Stimulated activated effector memory CD8-positive, alpha-beta T cell treated with anti-CD3 and anti-CD28 coated beads, Interleukin-12 subunit alpha, Interleukin-12 subunit beta, amount 100 ng/mL, for 72 hours (primary cell): ENCODE measurements at places on chromosomes 7 and 10.
A peak's percentile ranks its signal among the peaks of the same experiment; 100 is the strongest.

GRCh38 chr7:38796626-38797501 is 112.1 kb downstream of the VPS41 start:
- peak; percentile 10 for DNase-seq

- no peak for DNase-seq
Measured at GRCh38 chr7:119175911-119176627, 951.6 kb downstream of the ANKRD7 start.

DNA sequence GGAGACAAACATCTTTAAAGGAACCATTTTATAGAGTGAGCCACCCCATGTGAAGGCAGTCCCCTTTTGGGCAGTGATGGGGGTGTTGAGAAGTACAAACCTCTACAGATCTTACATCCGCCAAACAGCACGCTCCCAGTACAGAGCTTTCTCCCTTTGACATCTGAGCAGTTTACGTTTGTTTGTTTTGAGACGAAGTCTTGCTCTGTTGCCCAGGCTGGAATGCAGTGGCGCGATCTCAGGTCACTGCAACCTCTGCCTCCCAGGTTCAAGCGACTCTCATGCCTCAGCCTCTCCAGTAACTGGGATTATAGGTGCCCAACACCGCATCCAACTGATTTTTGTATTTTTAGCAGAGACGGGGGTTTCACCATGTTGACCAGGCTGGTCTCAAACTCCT is 128.9 kb downstream of the CCDC3 start:
- no peak for DNase-seq

DNA sequence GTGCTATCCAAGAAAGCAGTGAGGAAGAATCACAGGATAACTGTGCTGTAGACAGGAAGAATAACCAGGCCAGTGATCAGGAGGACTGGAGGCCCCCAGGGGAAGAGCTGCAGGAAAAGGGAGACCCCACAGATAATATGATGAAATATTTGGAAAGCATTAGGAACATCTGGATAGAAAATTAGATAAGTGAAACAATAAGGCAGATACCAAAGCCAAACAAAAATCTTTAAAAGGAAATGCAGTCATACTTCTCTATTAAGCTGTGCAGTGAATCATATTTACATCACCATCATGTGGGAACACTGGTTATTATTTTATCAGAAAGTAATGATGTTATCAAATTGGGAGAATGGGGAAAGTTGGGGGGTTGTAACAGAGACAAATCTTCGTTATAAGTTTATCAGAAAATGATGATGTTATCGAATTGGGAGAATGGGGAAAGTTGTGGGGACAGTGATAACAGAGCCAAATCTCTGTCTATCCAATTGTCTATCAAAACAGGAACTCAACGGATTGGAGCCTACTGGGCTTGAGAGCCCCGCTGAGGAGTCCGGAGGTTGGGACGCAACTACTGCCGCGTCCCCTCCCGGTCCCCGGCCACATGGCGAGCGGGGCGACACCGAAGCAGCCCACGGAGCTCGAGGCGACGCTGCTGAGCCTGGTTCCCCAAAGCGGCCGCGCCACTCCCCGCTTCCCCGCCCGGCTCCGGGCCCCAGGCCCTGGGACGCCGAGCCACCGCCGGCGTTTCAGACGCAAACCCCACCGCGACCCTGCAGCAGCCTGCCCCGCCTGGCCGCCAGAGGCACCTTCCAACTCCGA is 14.0 kb upstream of the RALA start:
- DNase-seq: no peak

- DNase-seq: no peak
Measured at GRCh38 chr10:118977835-118978234, 51.7 kb upstream of the NANOS1 start.

GRCh38 chr10:123139521-123140163 is 3.9 kb downstream of the HMX3 start:
- DNase-seq: no peak

- no peak for DNase-seq
Measured at GRCh38 chr10:96406091-96406490, 47.3 kb upstream of the OPALIN start.

GRCh38 chr10:24513155-24513554 is 210.5 kb downstream of the ARHGAP21 start:
- DNase-seq: no peak

DNA sequence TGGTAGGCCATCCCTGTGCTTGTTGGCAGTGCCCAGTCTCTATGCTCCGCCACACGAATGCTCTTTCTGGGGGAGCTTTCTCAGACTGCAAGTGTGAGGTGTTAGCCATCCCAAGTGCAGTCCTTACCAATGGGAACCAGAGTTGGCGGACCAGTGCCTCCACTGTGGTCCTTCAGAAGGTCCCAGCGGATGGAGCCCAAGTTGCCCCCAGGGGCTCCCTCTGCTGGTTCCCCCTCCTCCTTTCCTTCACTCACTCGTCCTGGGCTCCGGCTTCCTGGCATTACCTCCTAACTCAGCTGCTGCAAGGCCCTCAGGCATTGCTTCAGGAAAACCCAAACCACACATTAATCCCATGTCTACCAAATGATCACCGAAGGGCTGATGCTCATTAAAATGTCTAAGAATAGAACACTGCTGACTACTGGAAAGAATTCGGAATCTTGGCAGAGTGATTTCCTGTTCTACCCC is 139.8 kb downstream of the CUBN start:
- no peak for DNase-seq

- DNase-seq: no peak
Measured at GRCh38 chr7:27875061-27875460, 135.1 kb downstream of the TAX1BP1 start.

GRCh38 chr7:126179916-126180315 is 1072.8 kb downstream of the GRM8 start:
- DNase-seq: no peak

DNA sequence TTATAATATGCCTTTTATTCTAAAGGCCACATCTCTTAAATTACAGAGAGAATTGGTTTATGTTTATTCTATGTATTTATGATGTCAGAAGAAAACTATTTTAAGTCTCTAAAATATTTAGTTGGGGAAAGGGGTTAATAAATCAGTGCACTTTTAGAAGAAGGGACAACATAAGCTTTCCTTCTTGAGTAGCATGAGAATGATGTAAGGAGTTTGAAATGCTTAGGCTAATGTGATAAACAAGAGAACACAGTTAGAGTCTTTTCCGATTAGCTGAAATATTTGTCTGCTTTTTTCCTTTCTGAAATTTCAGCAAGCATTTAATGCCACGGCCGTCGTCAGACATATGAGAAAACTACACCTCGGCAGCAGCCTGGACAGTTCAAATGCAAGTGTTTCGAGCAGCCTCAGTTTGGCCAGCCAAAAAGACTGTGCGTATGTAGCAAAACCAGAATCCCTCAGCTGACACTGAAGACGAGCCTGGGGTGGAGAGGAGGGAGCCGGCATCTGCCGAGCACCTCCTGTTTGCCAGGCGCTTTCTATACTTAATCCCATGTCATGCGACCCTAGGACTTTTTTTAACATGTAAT is 176.2 kb downstream of the CCDC3 start:
- DNase-seq: no peak

DNA sequence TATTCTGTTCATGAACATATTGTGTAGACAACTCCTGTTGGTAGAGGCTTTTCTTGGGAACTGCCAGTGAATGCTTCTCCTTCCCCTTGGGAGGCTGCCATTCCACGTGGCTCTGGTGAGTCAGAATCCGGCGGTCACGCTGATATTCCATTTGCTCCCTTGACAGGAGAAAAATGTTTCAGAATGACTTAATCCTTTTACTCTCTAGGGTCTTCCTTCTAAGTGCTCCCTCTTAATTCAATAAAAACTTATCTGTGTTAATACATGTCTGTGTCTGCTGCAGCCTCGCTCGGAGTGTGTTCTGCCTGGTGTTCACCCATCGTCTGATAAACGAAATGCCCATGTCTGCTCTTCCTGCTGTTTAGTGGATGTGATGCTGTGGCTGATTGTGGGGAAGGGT is 278.6 kb downstream of the ARHGAP12 start:
- no peak for DNase-seq

DNA sequence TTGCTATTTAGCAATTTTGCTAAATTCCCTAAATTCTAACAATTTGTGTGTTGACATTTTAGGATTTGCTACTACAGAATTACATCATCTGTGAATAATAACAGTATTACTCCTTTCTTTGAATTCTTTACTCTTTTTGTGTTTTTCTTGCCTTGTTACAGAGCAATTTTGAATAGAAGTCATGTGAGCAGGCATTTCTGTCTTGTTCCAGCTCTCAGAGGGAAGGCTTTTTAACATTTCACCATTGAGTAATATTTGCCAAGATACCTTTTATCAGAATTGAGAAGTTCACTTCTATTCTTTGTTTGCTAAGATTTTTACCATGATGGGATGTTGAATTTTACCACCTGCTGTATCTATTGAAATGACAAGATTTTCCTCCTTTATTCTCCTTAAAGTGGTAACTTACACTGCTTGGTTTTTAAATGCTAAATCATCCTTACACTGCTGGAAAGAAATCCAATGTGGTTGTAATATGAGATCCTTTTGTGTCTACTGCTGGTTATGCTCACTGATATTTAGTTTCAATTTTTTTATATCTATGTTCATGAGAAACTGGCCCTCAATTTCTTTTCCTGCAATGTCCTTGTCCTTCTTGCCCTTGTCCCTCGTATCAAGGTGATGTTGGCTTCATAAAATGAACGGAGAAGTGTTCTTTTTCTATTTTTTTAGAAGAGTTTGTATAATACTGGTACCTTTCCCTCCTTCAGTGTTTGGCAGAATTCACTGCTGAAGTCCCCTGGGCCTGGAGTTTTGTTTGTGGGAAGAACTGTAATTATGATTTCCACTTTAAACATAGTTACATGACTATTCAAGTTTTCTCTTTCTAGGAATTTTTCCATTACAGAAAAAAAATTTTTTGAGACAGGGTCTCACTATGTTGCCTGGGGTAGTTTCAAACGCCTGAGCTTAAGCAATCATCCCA is 50.3 kb upstream of the ATP6V0A4 start:
- DNase-seq: no peak

- DNase-seq: no peak
Measured at GRCh38 chr10:70779511-70780369, 5.4 kb downstream of the TBATA start.

- no peak for DNase-seq
Measured at GRCh38 chr7:99102361-99102760, 41.5 kb downstream of the SMURF1 start.

- DNase-seq: no peak
Measured at GRCh38 chr10:101217450-101218281, 11.6 kb downstream of the LBX1 start.
